GDM1 (cell line): ENCODE measurements at places on chromosomes 16 and 17.

- DNase-seq: no peak
Measured at GRCh38 chr16:53494636-53495035, 8.4 kb downstream of the AKTIP start.

DNA sequence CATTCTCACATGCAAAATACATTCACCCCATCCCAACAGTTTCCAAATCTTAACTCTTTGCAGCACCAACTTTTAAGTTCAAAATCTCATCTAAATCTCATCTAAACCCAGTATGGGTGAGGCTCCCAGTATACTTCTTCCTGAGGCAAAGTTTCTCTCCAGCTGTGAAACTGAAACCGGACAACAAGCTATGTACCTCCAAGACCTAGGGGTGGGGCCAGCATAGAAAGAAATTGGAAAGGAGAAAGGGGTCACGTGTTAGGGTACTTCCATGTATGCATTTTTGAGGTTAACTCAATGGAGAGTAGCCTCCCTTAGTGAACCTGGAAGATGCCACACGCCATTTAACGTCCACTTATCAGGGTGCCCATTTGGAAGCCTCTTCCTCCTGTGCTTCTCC is 23.9 kb upstream of the LRRC75A start:
- no peak for DNase-seq

DNA sequence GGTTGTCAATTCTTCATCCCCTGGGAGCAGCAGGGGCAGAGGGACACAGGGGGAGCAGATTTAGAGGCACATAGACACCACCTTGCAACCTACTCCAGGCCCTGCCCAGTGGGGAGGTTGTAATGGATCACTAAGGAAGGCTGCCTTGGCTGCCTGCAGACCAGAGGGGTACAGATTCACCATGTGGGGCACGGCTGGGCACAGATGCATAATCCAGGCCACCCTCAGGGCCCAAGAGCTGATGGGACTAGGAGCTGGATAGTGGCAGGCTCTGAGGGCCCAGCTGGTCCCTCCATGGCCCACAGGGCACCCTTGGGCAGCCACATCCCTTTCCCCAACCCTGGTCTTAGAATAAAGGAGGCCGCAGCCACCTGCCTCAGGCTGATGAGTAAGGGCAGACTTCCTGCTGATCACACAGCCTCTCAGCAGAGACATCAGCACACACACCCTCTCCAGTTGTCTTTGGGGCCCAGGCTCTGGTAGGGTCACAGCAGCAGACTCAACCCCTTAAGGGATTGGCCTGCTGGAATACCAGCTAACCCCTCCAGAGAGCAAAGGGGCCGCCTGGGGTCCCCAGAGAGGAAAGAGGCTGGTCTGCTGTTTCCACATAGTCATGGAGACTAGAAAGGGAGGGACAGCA is 224.9 kb downstream of the GSG1L start:
- DNase-seq: no peak

DNA sequence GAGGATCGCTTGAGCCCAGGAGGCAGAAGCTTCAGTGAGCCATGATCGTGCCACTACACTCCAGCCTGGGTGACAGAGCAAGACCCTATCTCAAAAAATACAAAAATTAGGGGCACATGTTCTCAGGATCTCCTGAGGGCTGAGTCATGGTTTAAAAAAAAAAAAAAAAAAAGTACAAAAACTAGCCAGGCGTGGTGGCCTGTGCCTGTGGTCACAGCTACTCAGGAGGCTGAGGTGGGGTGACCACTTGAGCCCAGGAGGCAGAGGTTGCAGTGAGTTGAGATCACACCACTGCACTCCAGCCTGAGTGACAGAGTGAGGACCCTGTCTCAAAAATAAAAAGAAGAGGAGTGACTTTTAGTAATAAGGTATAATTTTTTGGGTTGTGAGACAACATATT is 16.9 kb downstream of the BLMH start:
- no peak for DNase-seq
